ENCODE measurements at places on chromosomes 7 and 10.

GRCh38 chr10:6721480-6721879, 141.4 kb upstream of the PRKCQ start:
- DNase-seq, result no peak

GRCh38 chr7:65975814-65976445, 6.1 kb downstream of the GUSB start:
- no peak for DNase-seq

- no peak for DNase-seq
Observed at GRCh38 chr10:132412316-132413192, 15.6 kb downstream of the PWWP2B start.

GRCh38 chr7:121313220-121313792, 15.5 kb upstream of the WNT16 start:
- DNase-seq, result no peak

DNA sequence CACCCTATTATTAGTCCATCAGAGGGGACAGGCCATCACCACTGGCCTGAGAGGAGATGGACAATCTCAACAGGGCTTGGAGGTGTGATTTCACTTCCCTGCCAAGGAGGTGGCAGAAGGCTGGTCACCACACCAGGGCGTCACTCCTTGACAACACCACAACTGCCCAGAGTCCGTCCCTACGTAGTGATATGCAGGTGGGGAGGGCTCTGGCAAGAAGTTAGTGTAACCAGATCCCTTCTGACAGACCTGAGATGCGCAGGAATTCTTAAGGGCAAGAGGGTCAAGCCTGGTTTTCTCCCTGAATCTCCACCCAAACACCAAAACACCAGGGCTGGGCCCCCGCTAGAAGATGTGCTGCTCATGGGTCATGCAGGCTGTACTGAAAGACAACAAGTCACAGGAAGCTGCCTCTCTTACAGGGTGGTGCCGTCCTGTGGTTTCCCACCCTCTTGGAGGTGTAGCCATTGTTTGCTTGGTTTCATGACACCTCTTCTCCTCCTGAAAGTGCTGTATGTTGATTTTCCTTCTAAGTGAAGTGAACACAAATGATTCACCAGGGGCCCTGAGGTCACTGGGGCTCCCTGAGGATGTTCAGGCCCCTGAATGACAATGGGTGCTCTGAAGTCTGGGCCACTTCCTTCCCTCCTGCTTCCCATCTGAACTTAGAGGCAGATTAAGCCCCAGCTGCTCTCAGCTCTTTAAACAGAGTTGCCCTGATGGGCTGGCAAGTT, 27.1 kb downstream of the ATXN7L1 start:
- no peak for DNase-seq

GRCh38 chr7:66747881-66748511, 7.5 kb downstream of the RABGEF1 start:
- no peak for DNase-seq

DNA sequence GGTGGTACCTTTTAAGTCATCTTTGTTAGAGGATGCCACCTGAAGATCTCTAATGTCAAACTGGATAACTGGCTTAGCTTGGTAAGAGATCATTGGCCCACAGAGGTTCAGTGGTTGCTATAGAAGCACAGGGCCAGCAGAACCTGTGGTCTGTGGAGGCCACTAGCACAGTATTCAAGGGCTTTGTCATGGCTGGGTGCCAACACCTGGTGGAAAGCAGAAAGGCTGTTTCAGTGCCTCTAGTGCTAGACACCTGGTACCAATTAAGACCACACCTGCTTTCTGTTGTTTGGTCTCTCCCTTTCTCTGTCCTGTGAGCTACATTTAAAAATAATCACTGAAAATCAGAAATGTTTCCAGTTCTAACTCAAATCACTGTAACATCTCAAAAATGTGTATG, 10.0 kb upstream of the PCGF5 start:
- DNase-seq, result no peak
